DMS 273 treated with DMSO at 0.1 percent for 48 hours (cell line): ENCODE measurements at places on chromosomes 3 and 15.

- no peak for DNase-seq
Measured at GRCh38 chr3:186909078-186909853, 21.1 kb upstream of the ST6GAL1 start.

DNA sequence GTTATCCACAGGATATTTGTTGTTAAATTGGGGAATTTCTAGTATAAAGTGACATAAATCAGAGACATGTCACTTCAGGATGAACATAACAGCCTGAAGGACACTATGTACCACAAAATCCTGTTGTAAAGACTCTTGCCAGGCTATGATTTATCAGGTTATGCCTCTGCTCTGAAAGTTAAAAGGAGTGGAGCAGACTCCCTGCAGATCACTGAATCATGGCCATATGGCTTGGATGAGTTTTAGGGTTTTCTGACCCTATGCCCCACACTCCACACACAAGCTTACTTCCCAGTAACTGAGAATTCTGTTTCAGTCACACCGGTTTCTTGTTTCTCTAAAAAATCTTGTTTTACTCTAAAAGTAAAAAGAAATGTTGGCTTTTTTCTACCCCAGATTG lies 869.4 kb downstream of the NAALADL2 start:
- DNase-seq: peak; percentile 31

DNA sequence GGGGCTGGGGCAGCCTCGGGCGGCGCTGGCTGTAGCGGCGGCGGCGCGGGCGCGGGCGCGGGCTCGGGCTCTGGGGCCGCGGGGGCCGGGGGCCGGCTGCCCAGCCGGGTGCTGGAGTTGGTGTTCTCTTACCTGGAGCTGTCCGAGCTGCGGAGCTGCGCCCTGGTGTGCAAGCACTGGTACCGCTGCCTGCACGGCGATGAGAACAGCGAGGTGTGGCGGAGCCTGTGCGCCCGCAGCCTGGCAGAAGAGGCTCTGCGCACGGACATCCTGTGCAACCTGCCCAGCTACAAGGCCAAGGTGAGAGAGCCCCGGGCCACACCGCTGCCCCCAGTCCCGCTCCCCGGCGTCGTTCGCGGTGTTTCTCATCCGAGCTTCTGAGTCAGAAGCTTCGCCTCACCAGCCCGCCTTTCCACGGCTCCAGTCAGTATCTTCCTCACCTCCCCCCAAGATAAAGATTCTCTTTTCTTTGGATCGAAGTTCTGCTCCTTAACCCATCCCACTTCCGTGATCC lies 600 bp downstream of the FBXO45 start:
- DNase-seq: no peak

DNA sequence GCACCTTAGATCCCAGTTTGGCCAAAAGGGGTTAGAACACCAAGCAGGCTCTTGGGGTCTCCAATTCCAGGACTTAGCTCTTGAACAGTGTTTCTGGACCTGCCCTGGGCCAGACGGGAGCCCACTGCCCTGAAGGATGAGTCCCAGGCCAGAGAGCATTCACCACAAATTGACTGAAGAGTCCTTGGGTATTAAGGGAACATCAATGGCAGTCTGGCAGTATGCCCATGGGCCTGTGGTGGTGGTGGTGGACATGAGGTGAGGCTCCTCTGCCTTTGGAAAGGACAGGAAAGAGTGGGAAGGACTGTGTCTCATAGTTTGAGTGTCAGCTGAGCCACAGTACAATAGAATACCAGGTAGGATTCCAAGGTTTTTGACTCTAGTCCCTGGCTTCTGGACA lies 960.0 kb downstream of the DIPK2A start:
- no peak for DNase-seq

DNA sequence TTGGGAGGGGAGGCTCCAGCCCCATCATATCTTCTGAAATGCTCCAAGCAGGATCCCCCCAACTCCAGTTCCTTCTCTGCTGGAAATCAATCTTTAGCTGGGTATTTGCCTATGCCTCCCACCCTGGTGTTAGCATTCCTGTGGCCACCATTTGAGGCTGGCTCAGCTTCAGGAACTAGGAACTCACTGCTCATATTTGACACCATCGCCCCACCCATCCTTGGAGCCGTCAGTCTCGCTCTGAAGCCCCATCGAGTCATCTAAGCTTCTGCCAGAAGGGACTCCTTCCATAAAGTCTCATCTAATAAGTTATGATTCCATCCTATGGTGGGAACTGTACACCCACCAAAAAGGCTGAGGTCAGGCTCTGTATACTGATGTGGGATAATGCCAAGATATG lies 26.4 kb downstream of the PRKCD start:
- no peak for DNase-seq

DNA sequence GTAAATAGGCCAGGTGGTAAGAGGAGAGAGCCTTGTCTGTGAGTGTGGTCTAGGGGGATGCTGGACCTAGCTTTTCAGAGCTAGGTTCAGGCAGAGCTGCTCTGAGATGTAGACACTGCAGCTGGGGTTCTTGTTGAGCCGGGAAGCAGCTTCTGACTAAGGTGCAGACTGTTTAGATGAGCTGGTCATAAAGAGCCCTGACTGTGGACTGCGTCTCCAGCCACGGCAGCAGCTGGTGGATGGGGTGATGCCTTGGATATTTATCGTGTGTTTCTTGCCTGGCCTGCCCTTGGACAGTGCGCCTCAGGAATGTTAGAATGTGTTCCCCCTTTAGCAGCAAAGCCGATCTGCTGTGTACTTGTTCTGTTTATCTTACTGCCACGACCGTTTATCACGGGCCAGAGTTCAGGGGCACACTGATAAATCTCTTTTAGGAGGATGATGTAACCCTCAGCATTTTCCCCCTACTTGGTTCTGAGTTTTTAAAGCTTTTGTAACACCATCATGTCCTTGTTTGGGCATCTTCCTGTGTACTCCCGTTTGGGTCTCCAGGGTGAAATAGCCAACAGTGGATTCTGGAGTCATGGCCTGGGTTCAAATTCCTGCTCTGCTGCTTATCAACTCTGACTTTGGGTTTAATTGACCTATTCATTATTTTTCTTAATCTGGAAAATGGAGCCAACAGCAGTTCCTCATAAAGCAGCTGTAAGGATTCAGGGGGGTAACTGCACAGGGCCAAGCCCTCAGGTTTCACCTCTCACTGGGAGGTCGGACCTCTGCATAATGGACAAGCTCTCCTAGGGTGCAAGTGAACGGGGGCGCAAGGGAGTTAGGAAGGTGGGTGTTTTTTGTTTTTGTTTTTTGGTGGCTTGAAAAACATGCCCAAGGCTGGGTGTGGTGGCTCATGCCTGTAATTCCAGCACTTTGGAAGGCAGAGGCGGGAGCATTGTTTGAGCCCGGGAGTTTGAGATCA lies 51.4 kb downstream of the FLNB start:
- no peak for DNase-seq

DNA sequence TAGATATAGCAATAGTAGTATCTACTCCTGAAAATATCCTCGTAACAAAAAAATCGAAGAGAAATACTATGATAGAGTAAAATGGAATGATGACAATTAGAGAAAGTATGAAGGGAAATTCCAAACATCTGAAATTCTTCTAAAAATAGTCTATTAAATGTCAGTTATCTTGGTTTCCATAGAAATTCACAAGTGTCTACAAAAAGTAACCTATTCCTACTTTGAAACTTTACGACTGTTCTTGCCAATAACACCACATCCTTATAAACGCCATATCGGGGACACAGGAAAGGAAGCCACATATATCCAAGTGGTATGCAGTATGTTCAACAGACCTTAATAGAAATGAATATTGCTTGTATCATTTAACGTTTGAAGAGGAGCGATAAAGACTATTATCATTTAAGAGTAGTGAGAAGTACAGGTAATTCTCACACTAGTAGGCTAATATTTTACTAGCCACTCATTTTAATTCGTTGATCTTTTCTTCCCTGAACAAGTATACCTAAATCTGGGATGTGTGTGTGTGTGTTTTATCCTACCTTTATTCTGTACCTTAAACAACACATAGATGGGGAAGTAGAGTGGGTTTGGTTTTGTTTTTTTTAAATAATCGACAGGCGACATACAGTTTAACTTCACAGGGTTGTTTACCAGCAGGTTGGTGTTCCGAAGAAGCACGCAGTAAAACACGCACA lies 1.2 kb downstream of the GPR176 start:
- no peak for DNase-seq

DNA sequence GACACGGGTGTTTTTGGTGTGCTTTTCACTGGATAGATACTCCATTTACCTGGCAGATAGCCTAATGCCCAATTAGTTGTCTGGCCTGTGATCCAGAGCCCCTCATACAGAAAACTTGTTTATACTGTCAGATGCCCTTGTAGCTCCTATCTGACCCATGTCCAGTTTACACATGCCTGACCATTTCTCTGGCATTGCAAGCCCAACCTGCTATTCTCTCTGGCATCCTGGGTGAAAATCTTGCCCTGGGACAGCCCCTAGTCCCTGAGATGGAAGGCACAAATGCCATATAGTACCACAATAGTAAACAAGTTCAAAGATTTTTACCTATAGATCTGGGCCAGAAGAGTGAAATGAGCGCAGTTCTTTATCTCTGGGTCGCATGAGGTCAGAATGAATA lies 212.6 kb downstream of the ZBBX start:
- DNase-seq: no peak

DNA sequence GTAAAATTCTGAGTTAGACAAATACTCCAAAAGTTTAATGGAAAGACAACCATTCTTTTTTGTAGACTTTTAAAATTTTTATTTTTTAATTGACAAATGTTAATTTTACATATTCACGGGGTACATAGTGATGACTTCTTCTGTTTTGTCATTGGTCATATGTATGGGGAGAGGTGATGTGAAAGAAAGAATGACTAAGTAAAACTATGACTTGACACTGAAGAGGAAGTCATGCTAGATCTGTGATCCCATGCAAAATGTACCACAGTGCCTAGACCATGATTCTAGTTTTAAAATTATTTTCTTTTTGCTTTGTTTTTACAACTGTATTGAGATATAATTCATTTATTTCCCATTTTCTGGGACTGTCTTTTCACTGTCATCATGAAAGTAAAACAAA lies 281.6 kb downstream of the MBNL1 start:
- DNase-seq: no peak

- DNase-seq: no peak
Measured at GRCh38 chr3:96712792-96713191, 101.6 kb upstream of the EPHA6 start.

DNA sequence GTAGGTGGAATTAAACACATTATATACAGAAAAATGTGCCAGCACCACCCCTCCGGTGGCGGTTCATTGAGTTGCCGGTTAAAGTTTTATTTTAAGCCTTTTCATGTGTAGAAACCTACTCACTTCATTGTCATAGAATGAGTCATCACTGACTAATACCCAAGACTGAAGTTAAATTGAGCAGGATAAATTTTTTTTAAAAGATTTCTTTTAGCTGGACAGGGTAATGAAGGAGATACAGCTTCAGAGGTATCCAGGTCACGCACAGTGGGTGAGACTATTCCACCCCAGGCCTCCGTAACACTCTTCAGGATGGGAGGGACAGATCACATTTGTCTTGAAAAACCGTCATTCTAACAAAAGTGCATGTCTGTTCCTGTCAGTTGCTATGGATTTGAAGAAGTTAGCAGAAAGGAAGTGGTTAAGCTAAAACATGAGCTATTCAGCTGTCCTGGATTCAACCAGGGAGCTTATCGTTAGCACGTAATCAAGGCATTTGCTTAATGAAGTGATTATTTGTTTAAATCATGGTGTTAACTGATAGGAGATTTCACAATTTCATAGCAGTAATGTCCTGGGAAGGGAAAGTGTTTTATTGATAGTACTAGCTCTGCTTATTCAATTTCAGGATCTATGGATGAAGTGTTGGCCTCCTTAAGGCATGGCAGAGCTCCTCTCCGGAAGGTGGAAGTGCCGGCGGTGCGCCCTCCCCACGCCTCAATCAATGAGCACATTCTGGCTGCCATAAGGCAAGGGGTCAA lies 23.4 kb downstream of the WHAMM start:
- DNase-seq: no peak

DNA sequence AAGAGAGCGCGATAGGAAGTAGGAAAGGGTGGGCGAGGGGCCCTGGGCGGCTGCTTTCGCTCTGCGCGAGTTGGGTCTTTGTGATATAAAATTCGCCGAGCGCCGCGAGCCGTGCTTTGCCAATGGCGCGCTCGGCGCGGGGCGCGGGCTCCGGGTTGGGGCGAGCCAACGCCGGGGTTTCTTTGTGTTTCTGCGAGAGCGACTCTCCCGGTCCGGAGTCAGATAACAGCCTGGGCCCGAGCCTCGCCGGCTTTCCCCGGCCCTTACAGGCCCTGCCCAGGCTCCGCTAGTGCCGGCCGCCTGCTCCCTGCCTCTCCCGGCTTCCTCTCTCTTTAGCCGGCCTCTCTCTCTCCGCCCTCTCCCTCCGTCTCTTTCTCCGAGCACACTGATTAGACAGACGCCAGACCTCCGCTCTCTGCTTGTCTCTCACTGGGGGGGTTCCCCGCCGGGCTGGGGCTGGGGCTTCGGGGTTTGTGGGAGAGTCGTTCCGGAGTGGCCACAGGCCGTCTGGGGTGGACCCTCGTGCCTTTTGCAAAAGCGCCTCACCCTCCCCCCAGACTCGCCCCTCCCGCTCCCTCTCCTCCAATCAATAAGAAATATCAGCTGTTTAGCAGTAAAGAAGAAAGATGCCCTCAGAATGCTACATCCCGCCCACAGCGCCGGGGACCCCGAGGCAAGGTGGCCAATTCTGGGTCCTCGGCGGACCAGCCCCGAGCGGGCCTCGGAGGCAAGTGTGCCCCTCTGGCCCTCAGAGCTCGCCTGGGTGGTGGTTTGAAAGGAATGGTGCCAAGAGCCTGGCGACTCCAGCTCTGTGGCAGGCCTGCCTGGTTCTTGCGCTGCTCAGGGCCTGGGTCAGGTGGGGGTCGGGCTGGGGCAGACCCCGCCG lies 2.9 kb downstream of the NR2F2 start:
- DNase-seq: no peak

GRCh38 chr3:138381413-138381901 lies 33.1 kb downstream of the MRAS start:
- no peak for DNase-seq

GRCh38 chr3:195221015-195221853 lies 49.7 kb downstream of the XXYLT1 start:
- no peak for DNase-seq

DNA sequence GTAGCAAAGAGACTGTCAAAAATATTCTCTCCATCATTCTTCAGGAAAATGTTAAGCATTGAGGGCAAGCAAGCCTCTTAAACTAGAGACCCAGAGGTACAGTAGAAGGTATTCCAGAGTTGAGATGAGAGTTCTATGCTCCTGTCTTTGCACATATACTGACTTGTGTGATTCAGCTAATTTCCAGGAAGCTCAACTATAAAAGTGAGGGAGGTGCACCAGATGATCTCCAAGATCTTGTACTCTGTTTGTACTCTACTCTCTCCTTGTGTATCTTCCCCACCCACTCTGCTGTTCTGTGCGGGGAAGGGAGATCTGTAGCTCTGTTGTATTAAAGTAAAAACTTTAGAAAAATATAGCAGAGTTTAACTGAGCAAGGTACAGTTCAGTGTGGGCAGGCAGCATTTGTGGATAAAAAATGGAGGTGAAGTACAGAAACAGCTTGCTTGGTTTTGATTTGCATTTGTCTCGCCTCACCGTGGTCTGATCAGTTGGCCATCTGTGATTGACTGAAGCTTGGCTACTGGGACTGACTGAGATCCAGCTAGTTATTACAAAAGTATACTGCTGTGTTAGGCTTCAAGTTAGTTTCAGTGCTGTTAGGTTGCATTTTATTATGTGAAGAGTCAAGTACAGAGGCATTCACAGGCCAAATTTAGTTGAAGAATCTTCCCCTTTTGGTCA lies 463.1 kb upstream of the GOLIM4 start:
- no peak for DNase-seq
